Astrocyte of the spinal cord (primary cell): ENCODE measurements at places on chromosomes 11 and 22.

DNA sequence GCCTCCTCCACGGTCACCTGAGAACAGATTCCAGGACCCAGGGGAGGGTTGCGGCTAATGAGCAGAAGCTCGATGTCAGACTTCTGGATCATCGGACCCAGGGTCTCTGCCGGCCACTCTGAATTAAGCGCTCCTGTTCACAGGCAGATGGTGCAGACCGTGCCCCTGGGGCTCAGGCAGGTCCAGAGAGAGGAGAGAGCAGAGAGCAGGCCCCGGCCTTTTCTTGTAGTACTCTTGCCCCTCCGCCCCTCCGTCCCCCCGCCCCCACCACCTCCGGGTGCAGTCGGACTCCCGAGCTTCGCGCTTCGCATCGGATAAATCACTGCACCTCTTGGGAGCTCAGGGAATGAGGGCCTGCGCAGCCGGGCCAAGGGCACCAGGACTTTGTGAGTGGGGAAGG lies 50.3 kb downstream of the RPS6KA4 start:
- no peak for DNase-seq

- DNase-seq = no peak
Observed at GRCh38 chr22:37240240-37240940, 3.7 kb downstream of the RAC2 start.

- no peak for DNase-seq
Observed at GRCh38 chr11:45073685-45074141, 72.7 kb upstream of the PRDM11 start.

GRCh38 chr11:71102251-71102995 lies 150.0 kb downstream of the SHANK2 start:
- no peak for DNase-seq

GRCh38 chr11:6397636-6398035 lies 7.4 kb downstream of the SMPD1 start:
- DNase-seq = no peak

DNA sequence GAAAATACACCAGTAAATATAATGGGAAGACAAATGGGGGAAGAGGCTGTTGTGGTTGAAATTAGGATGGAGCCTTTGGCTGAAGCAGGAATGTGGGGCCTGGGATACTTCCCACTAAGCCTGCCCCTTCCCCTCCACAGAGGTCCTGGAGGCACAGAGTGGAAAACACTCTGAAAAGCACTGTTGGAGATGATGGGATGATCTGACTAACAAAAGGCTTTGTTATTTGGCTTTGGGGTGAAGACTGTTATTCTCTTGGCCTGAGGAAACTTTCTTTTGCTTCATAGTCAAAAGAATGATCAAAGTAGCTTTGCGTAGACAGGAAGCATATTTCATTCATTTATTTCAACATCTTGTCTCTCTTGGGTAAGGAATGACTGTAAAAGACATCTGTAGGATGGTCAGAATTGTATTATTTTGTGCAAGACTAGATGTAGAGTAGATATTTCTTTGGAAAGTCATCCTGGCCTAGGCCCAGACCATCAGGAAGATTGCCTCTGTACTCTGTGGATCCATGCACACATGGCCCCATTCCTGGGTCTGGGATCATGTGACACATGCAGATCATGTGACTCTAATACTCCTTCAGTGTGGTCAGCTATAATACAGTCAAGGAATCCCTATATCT lies 111.4 kb downstream of the SPON1 start:
- no peak for DNase-seq

DNA sequence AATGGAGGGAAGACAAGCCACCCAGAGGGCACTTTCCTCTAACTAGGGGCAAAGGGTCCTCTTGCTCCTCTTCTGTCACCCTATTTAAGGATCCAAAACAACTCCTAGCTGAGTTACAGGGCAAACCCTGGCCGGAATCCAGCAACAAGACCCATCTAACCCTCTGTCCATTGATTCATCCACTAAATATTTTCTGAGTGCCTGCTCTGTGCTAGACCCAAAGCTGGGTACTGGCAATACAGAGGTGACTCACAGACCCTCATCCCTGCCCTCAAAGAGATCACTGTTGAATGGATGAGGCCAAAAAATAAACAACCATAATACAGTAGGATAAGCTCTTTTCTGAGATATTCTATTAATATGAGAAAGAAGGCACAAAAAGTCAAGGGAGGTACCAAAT lies 4.3 kb upstream of the GALNT18 start:
- DNase-seq = no peak

- DNase-seq = no peak
Observed at GRCh38 chr11:65189191-65189590, 7.5 kb downstream of the CAPN1 start.

- DNase-seq = no peak
Observed at GRCh38 chr11:20634044-20634443, 34.6 kb downstream of the SLC6A5 start.

- DNase-seq = no peak
Observed at GRCh38 chr11:129503646-129504045, 128.0 kb downstream of the BARX2 start.

DNA sequence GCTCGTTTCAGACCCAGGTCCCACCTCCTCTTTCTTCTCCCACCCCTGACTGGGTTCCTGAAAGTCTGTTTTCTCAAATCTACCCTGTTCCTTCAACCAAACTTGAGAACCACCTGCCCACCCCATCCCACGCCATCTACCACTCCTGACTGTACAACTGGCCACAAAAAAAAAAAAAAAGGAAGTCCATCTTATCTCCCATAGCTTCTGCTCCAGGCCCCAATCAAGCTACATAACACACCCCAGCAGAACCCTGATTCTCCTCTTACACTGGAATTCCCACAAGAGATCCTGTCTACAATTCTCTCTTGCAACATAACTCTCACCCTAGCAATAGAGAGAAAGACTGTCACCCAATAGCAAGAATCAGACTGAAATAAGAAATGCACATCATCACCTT lies 39.2 kb upstream of the CHST1 start:
- DNase-seq = no peak

DNA sequence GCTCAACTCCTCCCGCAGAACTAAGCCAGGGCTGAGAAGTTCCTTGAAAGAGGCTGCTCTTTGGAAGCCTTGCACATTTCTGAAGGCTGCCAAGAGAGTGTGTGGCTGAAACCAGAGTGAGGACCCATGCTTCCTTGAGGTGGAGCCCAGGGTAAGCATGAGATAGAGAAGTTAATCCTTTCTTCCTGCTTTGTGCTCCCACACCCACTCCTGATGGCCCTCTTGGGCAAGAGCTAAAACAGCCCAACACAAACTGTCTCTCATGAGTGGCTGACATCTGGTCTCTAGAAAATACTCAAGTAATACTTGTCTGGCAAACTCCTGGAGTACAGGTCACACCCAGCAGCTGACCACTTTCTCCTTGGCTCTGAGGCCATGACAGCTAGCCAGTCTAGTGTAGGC lies 523.7 kb downstream of the INSC start:
- DNase-seq = no peak

- peak; percentile 13 for DNase-seq
Observed at GRCh38 chr11:107385361-107385981, 72.2 kb downstream of the CWF19L2 start.

GRCh38 chr11:37671321-37671720 lies 1073.3 kb upstream of the RAG2 start:
- DNase-seq = no peak

DNA sequence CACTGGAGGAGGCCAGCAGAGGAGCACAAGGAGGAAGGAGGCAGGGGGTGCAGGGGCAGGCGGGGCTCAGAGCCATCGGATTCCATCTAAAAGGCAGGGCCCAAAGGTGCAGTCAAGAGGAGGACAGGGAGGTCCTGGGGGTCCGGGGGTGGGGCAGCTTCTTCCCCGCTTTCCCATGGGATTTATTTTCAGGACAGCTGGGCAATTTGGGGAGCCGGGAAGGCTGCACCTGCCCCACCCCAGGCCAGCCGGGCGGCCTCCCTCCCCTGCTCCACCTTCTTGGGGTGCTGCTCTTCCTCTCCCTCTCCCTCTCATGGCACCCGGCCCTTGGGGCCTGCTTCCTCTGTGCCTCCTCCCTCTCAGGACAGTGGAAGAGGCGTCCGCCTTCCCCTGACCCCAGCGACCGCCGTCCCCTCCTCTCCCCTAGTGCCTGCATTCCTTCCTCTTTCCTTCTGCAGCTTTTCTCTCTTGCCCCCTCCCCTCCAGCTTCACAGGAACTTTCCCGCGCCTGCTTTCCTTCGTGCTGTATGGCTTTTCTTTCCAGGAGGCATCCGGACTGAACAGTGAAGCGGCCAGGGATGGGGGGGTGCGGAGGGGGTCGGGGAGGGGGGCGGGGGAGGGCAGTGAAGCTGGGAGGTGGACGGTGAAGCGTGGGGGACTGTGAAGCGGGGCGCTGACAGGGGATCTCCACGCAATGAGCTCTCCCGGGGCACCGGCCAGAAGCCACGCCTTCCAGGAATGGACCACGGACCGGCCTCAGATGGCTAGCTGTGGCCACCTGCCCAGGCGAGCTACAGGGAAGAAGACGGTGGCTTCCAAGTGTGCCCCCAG lies 26.9 kb downstream of the APOBEC3H start:
- no peak for DNase-seq

DNA sequence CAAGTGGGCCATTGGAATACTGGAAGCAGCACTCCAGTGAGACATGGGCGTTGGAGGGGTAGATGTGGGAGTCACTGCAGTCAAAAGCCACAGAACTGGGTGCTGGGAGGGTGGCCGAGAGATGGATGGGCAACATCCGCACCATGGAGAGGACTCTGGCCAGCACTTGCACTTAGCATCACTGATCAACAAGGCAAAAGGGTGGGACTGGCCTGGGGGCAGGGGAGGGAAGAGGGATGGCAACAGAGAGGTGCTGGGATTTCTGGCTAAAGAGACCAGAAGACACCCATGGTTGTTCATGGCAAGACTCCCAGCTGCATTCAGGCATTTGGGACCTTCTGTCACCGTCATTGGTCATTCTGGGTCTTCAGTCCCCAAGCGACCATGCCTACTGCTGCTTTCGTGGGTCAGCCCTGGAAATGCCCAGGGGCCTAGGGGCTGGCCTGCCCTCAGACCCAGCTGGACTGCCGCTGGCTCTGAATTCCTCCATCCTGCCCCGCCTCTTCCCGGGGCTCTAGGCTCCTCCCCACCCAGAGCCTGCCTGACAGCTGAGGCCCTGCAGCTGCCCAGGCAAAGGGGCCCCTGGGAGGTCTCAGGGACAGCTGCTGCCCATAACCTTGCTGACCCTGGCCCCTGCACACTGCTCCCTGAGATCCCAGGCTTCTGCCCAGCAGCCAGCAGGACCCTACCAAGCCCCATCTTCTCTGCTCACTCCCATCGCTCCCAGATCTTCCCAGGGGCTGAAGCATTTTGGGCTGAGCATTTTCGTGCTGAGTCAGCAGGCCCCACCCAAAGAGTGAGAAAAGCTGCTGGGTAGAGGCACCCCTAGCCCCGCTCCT lies 13.0 kb upstream of the CDC42EP2 start:
- no peak for DNase-seq

DNA sequence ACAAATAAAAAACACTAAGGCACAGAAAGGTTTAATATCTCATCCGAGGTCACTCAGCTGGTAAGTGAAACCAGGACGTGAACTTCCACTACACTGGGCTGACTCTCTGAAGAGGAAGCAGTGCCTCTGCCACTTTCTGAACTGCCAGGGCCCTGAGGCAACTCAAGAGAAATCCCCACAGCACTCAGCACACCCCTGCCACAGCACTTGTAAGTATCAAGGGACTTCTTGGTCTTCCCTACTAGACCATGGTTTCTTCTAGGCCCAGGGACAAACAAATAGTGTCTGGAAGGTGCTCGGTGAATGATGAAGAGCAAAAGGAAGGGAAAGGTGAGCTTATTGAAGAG lies 49.7 kb downstream of the RPL27A start:
- no peak for DNase-seq

- DNase-seq = no peak
Observed at GRCh38 chr11:13851691-13852090, 110.8 kb upstream of the SPON1 start.

- DNase-seq = no peak
Observed at GRCh38 chr22:46051646-46052045, 74.7 kb upstream of the WNT7B start.

DNA sequence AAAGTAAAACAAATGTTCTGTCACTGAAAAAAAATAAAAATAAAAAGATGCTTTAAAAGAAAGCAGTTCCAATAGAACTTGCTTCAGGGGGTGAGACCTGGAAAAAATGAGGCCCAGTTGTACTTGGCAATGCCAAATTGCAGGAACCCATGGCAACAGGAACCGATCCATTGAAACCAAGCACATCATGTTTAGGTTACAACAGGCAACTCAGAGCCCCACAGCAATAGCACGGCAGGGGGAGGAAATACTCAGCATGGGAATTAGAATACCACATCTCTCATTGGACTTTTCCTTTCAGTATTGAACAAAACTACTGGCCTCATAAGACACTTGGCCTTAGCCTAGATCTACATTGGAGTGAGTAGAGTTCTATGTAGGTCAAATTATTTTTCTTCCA lies 84.3 kb downstream of the MSANTD4 start:
- peak; percentile 75 for DNase-seq

DNA sequence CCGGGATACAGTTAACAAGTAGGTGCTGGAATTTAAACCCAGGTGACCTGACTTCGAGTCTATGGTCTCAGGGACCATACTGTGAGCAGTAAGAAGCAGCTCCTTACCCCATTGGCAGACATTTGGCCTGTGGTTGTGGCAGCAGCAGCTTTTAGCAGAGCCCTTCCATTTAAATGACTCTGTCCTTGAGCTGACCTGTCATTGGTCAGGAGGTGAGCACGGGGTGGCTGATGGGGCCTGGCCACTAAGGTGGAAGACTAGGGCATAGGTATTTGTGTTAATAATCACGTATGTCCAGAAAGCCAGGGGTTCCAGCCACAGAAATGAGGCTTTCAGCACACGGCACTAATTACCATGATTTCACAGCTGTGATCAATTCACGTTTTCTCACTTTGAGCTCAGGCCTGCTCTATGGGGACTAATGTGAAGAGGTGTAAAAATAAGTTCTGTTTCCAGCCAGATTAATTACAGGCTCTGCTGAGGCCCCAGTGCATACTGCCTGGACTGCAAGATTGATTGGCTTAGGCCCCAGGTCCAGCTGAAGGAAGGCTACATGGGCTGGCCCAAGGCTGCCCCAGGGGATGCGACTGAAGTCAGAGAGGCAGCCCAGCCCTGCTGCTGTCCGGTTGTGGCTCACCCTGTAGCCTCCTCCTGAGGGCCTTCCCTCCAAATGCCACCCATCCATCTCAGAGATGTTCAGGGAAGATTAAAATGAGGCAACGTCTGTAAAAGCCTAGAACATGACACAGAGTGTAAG lies 76.0 kb downstream of the FDX1 start:
- DNase-seq = no peak

GRCh38 chr11:10453261-10453660 lies 1.8 kb upstream of the AMPD3 start:
- DNase-seq = no peak

DNA sequence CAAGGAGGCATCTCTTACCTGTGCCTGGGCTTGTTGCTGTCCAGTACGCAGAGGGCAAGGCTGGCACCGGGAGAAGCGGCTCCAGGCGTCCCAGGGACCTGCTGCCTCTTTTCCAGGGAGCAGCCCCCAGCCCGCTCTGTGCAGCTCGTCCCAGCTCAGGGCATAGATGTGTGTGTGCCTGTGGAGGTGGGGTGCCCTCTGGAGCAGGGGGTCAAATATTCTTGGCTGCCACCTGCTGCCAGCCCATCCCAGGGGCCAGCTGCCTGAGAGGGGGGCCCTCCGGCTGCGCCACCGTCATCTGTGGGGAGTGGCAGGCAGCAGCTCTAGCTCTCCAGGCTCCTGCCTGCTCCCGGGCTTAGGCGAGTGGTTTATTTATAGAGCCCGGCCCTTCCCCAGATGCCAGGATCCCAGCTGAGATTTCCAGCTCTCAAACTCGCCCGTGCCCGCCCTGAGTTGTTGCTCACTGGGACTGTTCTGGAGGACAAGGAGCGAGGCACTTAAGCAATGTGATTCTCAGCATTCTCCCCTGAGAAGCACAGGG lies 87.5 kb downstream of the RTL6 start:
- DNase-seq = no peak

- no peak for DNase-seq
Observed at GRCh38 chr22:26800858-26801257, 143.5 kb downstream of the MIAT start.
